ENCODE measurements at places on chromosomes 13 and 19. TPM values are rescaled to one million over a fixed set of nuclear protein-coding genes. Genes with fewer than 3 reads are reported as not detected.

- no peak for DNase-seq
Measured at GRCh38 chr19:47284324-47284899, 9.7 kb downstream of the INAFM1 start.

DNA sequence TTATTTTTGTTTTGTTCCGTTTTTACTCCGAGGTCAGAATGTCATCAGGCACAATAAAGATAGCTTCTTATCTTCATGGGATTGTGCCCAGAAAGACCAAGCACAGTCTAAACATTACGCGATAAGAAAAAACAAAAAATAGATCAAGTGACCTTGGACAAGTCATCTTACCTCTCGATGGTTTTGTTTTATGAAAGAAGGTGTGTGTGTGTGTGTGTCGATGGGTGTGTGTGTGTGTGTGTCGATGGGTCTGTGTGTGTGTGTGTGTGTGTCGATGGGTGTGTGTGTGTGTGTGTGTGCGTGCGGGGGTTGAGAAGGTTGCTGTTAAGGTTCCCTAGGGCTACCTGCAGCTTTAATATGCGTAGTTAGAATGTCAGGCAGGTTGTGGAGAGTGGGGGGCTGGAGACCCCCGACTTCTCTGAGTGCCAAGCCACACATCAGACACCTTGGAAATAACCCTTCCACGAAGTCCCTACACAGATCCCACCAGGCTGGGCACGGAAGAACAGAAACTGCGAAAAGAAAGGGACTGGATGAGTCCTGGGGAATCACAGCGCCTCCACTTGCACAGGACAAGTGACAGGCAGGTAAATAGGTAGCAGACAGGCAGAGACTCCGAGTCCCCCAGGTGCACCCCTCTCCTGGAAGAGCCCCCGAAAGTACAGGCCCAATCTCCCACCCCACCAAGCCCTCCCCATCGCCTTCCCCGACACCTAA, 458 bp upstream of the ATP8A2 start:
- no peak for DNase-seq

- no peak for DNase-seq
Measured at GRCh38 chr13:77528834-77529500, 6.5 kb upstream of the SCEL start.

- DNase-seq: no peak
Measured at GRCh38 chr19:4910594-4911281, 1.4 kb downstream of the UHRF1 start.

The FARP1 gene
- total RNA-seq: 35.4 TPM

GRCh38 chr13:107548338-107548737, 667.0 kb downstream of the LIG4 start:
- no peak for DNase-seq

DNA sequence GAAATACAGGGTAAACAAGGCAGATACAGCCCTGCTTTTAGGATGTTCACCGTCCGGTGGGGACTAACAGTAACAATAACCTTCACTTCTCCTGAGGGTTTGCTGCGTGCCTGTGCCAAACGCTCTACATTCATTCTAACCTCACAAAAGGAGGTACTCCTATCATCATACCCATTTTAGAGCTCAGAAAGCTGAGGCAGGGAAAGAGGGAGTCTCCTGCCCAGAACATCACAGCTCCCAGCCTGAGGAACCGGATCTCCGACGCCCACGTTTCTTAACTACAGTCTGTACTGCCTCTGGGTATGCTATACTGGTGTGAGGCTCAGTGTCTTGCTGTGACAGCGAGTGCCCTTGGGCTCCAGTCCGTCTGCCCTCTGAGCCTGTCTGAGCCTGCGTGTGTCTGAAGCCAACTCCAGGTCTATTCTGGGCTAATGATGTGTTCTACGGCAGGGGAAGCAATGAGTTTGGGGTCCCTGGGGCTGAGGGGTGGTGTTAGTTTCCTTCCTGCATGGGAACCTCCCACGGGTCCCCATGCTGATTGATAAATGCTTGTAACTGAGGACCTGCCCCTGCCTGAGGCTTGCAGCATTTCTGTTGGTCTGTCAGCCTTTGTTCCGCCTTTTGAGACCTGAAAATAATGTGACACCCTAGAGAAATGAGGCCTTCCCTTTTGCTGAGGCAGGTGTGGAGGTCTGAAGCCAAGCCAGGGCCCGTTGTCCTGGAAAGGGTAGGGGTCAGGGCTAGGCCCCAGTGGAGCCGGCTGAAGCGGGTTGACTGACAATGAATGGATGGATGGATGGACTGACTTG, 4.9 kb downstream of the LIPE start:
- DNase-seq: no peak

DNA sequence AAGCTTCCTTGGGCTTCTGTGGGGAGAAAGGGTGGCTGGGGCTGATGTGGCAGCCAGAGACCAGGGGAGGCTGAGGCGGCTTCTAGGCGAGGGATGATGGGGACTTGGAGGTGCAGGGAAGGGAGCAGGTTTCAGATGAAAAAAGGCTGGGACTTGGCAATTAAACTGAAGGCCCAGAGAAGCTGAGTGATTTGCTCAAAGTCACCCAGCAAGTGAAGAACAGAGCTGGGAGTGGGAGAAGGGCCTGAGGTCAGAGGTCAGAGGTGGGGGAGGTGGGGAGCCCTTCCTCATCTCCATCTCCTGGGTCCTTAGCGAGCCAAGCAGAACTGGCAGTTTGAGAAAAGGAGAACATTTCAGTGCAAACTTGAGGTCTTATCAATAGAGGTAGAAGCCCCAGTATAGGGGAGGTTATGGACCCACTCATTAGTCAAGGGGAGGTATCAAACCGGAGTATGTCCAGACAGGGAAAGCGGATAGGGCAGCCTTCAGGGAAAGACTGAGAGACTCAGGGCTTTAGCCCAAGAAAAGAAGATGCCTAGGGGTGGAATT, 49.6 kb upstream of the NFIC start:
- DNase-seq: no peak

The LAIR1 gene
- total RNA-seq: 44.7 TPM

The BEST2 gene
- not detected for total RNA-seq

GRCh38 chr19:10152100-10152499, 32.4 kb upstream of the EIF3G start:
- DNase-seq: no peak

The PSG11 gene
- total RNA-seq: not detected

- no peak for DNase-seq
Measured at GRCh38 chr19:1526979-1527649, 3.2 kb downstream of the PLK5 start.

GRCh38 chr13:68872338-68872737, 1235.3 kb upstream of the ATXN8OS start:
- no peak for DNase-seq

GRCh38 chr13:28611654-28612131, 47.2 kb upstream of the POMP start:
- DNase-seq: no peak

- peak; percentile 74 for DNase-seq
Measured at GRCh38 chr19:19460761-19461265, 54.5 kb downstream of the TSSK6 start.

GRCh38 chr13:88376760-88377388, 705.7 kb downstream of the SLITRK5 start:
- no peak for DNase-seq

The CLDN10 gene
- not detected for total RNA-seq

GRCh38 chr13:41900918-41901317, 60.0 kb downstream of the VWA8 start:
- no peak for DNase-seq

The CEACAM20 gene
- total RNA-seq: not detected

GRCh38 chr19:40257096-40257517, 28.0 kb downstream of the AKT2 start:
- no peak for DNase-seq

The EXOC3L2 gene
- 4.9 TPM for total RNA-seq

- no peak for DNase-seq
Measured at GRCh38 chr13:62997038-62997599, 1581.5 kb upstream of the PCDH20 start.

The LIN7B gene
- total RNA-seq: 9.8 TPM

DNA sequence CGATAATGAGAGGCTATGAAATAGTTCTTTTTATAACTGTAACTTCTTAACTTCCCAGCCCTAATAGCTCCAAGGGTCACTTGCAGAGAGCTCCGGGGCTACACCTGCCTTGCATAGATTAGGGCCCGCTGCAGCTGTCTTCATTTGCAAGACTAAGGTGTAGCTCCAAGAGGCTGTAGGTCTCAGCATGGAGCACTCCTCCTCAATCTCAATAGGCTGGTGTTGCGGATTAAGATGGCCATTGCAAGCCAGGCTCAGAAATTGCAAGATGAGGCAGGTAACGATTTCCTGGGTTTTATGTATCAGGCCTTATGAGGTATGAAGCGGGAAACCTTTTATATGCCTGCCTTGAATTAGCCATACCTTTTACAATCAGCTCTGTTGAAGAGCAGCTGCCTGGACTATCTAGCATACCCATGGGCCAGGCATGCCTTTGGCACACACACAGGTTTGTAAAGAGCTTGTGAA, 185.7 kb downstream of the TM9SF2 start:
- DNase-seq: no peak

- no peak for DNase-seq
Measured at GRCh38 chr13:47858042-47859025, 142.7 kb downstream of the SUCLA2 start.

- DNase-seq: no peak
Measured at GRCh38 chr13:33997574-33997973, 179.6 kb downstream of the RFC3 start.

DNA sequence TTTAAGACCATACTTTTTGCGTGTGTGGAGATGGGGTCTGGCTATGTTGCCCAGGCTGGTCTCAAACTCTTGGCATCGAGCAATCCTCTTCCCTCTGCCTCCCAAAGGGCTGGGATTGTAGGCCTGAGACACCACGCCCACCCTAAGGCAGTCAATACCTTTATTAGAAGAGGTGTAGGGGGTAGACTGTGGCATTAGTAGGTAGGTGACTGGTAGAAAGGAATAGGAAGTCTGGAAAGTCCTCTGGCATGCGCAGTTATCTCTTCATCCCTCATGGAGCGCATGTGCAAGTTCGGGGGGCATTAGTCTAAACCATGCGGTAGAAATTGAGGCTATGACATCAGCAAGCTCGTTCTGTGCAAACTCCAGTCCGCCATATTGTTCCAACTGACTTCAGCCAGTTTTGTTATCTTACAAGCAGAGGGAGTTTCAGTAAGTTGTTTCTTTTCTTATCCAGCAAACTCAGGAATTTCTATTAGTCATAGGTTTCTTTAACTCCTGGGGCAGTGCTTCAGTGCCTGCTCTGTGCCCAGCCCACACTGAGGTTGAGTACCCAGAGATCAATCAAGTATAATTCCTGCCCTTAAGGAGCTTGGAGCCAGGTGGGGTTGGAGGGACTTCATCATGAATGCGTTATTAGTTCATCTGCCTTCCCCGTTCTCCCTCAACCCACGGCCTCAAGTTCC, 7.3 kb upstream of the RANBP3 start:
- DNase-seq: no peak

The CDX2 gene
- total RNA-seq: not detected

DNA sequence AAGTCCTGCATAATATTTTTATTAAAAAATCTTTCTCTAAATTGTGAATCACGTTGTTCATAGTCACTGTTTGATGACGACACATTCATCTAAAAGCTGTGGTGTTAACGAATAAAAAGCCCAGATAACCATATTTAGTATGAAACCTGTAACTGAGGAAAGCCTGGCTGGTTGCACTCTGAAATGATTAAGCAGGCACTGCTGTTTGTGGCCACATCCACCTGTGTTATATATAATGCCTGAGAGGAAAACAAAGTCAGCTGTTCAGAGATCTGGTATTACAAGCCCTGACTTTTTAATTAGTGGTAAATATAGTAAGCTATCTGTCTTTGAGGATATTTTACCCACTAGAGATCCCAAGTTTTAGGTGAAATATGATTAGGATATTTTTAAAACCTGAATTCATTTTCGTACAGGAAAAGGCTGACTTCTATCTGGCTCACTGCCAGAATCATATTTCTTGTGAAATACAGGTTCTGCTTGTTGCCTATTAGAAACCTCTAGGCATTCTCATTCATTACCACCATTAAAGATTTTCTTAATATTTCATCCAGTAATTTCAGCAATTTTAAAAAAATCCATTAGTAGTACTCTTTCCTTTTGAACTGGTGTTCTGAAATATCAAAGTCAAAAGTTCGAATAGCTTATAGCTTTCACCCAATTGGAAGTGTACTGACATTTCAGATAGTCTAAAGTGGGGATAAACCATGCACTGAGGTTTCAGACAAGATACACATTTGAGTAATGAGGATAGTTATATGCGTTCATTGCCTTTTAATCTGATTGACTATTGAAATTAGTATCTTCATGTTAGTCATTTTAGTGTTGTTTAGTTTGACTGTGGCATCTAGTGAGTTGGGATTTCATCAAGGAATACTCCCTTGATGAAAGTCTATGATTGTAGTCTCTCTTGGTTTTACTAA, 79.7 kb downstream of the LMO7 start:
- DNase-seq: no peak

The KRTDAP gene
- total RNA-seq: not detected

DNA sequence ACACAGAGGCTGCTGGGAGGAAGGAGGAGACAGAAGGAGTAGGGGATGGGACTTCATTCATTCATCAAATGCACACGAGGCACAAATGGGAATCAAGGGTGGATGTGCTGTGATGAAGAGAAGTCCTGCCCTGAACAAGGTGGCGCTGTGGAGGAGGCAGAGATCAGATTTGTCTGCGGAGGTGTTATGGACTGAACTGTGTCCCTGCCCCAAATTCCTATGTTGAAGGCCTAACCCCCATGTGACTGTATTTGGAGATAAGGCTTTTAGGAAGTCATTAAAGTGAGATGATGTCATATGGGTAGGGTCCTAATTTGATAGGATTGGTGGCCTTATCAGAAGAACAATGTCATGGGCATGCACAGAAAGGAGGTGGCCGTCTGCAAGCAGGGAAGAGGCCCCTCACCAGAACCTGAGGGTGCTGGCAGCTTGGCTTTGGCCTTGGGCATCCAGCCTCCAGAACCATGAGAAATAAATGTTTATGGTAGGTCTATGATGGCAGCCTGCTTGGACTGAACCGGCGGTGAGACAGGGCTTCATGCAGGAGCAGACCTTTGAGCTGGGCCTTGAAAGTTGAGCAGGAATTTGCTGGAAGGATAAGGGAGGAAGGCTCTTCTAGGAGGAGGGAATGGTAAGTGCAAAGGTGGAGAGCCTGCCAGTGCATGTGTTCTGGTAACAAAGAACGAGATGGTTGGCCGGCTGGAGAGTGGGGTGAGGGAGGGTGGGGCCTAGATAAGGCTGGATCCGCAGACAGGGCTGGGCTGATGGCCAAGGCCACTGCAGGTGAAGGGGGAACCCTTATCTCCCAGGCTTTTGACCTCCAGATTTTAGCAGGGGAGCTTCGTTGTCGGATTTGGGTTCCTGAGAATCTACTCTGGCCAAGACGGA, 2.7 kb upstream of the CEBPA start:
- DNase-seq: no peak

GRCh38 chr13:97695684-97696083, 257.8 kb upstream of the IPO5 start:
- DNase-seq: no peak

The CGB7 gene
- not detected for total RNA-seq

The IGFL4 gene
- 0.94 TPM for total RNA-seq

DNA sequence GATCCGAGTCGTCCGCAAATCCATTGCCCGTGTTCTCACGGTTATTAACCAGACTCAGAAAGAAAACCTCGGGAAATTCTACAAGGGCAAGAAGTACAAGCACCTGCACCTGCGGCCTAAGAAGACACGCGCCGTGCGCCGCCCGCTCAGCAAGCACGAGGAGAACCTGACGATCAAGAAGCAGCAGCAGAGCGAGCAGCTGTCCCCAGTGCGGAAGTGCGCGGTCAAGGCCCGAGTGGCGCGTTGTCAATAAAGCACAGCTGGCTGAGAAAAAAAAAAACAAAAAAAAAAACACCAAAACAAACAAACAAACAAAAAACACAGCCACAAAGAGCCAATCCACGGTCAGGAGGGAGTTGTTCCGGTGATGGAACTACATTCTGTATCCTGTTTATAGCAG, 4.7 kb upstream of the GNA15 start:
- no peak for DNase-seq

The PINLYP gene
- 8.0 TPM for total RNA-seq

The CACNG8 gene
- 0.22 TPM for total RNA-seq

All from sciatic nerve (tissue), 2 donors.